ENCODE measurements at places on chromosomes 5 and 9.

DNA sequence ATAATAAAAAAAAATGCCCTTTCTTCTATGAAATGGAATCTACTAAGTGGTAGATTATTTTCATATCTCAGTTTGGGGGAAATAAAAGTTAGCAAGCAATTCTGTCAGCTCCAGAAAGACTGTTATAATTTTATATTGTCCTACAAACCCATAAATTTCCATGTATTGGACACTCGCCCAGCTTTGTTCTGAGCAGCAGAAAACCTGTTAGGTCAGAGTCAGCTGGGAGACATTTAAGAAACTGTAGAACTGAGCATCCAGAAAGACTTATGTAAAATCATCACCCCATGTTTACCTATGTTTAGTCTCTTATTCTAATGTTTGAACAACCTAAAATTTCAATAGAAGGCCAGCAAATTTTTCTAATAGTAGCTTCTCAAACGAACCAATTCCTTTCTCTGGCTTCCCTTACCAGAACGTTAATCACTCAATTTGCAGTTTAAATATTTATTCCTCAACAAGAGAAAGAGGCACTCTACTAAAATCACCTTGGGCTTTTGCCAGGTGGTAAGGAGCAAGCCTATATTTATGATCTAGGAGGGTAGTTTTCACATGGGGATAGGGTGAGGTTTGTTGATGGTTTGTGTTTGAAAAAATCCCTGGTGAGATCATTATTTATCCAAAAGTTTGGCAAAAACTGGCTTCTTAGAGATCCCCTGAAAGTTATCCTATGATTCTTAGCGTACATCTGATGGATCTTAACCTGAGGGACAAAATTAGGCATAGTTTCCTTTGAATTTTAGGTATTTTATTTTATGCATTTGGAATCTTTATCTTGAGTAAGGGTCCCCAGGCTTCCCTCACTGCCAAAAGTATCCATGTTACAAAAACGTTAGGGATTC, 34.4 kb downstream of the MACROH2A1 start:
- peak; percentile 47 for DNase-seq

GRCh38 chr5:158261674-158262367, 402.9 kb upstream of the CLINT1 start:
- no peak for DNase-seq

DNA sequence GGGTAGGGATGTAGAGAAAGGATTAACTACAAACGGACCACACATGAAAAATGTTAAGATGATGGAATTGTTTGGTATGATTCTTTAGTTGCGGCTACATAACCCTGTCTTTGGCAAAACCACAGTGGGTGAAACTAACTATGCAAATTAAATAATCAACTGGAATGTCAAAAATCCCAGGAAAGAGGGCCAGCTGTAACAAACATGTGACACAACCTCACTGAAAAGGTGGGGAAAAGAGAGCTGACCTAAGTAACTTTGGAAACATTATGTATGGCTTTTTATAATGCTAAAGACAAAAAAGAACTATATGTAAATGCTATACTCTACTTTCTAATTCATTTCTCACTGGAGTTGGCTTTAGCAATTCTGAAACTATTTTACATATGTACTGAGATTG, 252.0 kb downstream of the MRPS30 start:
- no peak for DNase-seq

GRCh38 chr5:16727755-16728325, 111.0 kb upstream of the RETREG1 start:
- peak; percentile 62 for DNase-seq

- DNase-seq = no peak
These were observed 1571.5 kb upstream of the WWC1 start for GRCh38 chr5:166719991-166720390.

- no peak for DNase-seq
These were observed 6.2 kb upstream of the TMEM171 start for GRCh38 chr5:73114044-73114688.

- no peak for DNase-seq
These were observed 242.3 kb upstream of the BRINP1 start for GRCh38 chr9:119611565-119611964.

GRCh38 chr5:16067415-16067814, 112.2 kb downstream of the MARCHF11 start:
- no peak for DNase-seq

GRCh38 chr9:22055090-22055489, 46.0 kb upstream of the CDKN2B start:
- no peak for DNase-seq

DNA sequence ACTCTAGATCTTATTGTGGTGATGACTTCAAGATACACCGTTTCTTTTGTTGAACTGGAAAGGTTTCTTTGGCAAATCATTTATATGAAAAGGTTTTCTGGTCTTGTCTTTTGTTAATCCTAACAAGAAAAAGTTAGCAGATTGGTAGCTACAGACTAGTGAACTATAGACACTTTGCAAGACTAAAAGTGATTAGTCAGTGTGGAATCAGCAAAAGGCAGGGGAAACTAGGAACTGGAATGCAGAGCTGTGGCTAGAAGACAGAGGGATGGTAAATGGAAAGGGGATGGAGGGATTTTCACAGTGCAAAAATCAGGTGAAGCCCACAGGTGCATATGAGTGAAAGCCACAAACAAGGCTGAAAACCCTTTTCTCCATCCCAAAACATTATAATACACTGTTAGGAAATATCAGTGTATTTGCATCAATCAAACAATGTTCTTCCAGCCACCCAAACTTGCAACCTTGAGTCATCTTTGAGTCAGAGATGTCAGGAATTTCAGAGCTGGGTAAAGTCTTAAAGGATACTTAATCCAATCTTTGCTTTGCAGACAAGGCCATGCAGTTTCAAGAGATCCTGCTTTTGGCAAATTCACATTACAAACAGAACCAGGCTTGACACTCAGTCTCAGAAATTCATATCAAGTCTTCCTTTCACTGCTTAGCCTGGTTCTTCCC, 52.7 kb downstream of the PLK2 start:
- no peak for DNase-seq

DNA sequence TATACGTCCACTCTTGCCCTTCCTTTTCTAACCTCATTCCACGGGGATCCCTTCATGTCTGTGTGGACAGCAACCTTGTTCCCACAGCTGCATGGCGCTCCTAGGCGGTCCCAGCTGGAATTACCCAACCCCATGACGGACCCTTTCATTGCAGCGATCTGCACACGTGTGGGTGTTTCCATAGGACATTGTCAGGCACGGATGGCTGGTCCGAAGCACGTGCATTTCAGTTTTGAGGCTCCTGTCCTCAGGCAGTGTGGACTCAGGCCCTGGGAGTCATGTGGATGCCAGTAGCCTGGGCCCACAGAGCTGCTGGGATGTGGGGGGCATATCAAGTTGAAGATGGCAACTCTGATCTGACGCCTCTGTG, 15.0 kb downstream of the CARD19 start:
- DNase-seq = no peak

DNA sequence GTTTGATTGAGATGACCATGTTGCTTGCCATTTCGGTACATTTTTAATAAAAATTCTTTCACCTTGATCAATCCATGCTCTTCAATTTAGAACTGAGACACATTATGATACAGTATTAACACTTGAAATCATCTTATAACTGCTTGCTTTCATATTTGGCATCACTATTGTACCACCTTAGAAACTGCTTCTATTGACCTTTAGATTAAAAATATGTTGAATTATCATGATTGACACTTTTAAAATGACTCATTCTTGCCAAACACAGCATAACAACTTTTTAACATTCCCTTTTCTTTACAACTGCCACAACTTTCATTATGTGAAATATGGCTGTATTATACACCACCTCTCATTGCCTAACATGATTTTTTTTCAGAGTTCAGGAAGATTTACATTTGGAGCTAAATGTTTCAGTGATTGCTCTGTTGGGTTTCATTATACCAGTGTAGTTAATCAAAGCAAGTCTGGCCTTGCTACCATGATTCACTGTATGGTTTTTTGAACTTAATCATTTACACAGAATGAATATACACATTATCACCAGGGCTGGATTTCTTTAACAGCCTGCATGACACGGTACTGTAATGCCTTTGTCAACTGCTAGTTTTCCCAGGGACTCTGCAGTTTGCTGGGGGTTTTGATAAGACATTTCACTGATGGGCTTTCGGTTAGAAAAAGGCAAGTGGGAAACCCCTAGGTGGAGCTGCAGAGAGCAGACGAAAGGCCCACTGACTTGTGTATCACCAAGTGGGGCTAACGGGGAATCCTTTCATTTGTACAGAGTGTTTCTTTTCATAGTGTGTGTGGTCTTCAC, 93.6 kb upstream of the TLE4 start:
- peak; percentile 19 for DNase-seq

GRCh38 chr5:146016764-146017484, 80.5 kb downstream of the SH3RF2 start:
- DNase-seq = no peak

- no peak for DNase-seq
These were observed 203.9 kb upstream of the RASEF start for GRCh38 chr9:83266666-83267496.

- DNase-seq = no peak
These were observed 72.2 kb downstream of the COL15A1 start for GRCh38 chr9:99015890-99016289.

DNA sequence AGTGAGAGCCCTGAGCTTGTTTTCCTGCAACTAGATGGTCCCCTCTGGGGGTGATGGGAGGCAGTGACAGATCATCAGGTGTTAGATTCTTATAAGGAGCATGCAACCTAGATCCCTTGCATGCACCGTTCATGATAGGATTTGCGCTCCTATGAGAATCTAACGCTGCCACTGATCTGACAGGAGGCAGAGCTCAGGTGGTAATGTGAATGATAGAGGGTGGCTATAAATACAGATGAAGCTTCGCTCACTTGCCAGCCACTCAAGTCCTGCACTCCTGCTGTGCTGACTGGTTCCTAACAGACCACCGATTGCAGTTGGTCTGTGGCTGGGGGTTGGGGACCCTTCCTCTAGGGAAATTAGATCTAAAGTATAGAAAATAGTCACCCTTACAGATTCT, 290.6 kb upstream of the ADCY2 start:
- no peak for DNase-seq

DNA sequence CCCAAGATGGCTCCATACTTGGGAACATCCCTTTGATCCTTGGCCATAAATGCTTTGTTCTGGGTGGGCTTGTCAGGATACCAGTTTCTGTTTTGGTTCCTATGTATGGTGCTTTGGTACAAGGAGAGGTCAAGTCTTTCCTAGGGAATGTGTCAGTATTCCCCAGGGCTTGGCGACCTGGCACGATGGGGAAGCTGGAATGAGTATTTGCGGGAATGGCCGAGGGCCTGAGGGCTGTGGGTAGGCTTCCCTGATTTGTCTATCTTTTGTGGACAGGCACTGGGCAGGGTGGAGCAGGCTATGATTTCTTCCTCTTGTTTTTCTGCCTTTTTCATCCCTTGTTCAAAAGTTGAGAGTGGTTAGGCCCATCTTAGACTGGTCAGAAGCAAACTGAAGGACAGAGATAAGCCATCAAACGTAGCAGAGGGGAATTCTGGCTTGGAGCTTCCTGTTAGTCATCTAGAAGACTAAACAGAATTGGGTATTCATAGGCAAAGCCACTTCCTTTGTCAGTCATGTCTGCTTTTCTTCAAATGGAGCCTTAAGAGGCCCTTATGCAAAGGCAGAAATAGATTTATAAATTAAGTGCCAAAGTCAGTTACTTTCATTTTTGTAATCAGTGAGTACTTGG, 13.7 kb downstream of the DOCK2 start:
- DNase-seq = no peak

DNA sequence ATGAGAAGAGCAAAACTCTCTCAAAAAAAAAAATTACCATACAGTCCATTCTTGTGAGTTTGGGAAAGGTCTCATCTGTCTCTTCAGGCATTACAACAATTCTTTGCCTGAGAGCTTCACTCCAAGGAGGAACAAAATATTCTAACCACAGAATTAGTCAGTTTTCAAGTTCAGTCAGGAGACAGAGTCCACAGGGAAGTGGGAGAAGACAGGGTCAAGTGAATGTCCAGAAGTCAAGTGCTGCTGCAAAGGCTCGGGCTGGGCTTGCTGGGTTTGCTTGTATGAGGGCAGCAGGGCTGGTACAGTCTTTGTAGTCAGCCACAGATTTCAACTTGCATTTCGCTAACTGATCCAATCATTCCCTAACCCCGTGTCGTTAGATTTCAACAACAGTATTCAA, 17.6 kb upstream of the HEXB start:
- no peak for DNase-seq

DNA sequence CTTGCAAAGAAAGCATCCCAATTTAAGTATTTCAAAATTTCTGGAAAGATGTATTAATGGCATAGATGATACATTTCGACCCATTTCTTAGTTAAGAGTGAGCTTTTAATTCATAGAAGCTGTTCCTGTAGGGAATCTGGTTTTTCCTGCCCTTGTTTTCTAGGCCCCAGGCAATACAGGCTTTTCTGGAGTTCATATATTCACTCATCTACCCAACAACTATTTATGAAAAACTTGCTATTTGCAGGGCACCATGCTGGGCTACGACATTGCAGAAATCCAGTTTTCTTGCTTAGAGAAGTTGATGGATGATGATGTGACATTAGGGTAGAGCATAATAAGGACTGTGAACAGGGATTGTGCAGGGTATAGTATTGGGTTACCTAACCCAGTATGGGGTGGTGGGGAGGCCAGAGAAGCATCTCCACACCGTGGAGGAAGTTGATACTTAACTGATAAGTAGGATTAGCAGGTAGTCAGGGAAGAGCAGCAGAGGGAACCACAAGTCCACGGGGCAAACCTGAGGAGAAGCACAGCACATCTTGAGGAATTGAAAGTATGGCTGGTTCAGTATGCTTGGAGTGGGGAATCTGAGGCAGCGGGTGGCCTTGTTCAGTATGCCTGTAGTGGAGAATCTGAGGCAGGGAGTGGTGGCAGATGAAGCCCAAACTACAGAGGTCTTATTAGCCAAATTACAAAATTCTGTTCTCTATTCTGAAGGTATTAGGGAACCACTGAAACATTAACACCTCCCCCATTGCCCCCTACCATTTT, 247.5 kb downstream of the ARRDC3 start:
- DNase-seq = no peak

- DNase-seq = no peak
These were observed 138.1 kb downstream of the C9orf50 start for GRCh38 chr9:129482521-129483414.

GRCh38 chr5:39570403-39571027, 145.7 kb upstream of the DAB2 start:
- peak; percentile 32 for DNase-seq
